Glomerular endothelial cell (primary cell): ENCODE measurements at places on chromosomes 4 and X. TPM values are rescaled to one million over a fixed set of nuclear protein-coding genes. Genes with fewer than 3 reads are reported as not detected.

The UCP1 gene
- total RNA-seq = not detected in 2 replicates

The PGAM4 gene
- total RNA-seq = 1.1 TPM in 1 of 2 replicates, not detected in the other

The CACNA1F gene
- total RNA-seq = under 0.01 TPM in 1 of 2 replicates, not detected in the other

The HELT gene
- total RNA-seq = not detected in 2 replicates

The TMPRSS11F gene
- not detected in 2 replicates for total RNA-seq

The NLGN4X gene
- total RNA-seq = 2.2 and 2.9 TPM in 2 replicates

The INTU gene
- total RNA-seq = 2.1 and 8.1 TPM in 2 replicates

The RHOXF1 gene
- total RNA-seq = not detected in 2 replicates

The JAKMIP1 gene
- not detected in 2 replicates for total RNA-seq

The PALLD gene
- total RNA-seq = 18.3 and 38.6 TPM in 2 replicates

The HSFX4 gene
- not detected in 2 replicates for total RNA-seq
